GM10248 (cell line): ENCODE measurements at places on chromosomes 1 and 21.

- DNase-seq, result no peak
Observed at GRCh38 chr1:18481190-18481920, 625 bp downstream of the KLHDC7A start.

DNA sequence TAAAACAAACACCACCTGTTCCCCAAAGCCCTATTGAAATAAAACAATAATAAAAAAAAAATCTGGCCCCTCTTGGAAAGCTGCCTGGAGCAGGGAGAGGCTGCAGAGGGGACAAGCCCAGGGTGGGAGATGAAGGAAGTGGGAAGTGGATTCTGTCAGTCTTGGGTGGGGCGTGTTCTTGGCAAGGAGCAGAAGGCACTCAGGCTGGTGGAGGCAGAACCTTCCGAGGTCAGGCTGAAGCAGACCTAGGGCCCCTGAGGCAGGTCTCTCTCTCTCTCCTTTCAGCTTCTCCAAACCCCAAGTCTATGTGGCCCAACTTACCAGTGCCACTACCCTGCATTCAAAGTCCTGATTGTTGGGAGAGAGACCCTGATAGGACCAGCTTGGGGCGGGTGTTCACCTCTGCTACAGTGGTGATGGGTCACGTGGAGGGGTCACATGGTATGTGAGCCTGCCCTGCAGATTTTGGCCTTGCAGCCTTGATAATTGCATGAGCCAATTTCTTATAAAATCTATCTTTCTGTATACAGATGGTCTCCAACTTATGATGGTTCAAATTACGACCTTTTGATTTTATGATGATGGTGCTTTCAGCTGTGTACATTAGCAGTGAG, 145.4 kb upstream of the C1orf174 start:
- DNase-seq, result no peak

GRCh38 chr1:172764378-172764777, 105.5 kb downstream of the FASLG start:
- DNase-seq, result no peak

GRCh38 chr1:204319462-204319861, 40.3 kb downstream of the PLEKHA6 start:
- DNase-seq, result no peak

DNA sequence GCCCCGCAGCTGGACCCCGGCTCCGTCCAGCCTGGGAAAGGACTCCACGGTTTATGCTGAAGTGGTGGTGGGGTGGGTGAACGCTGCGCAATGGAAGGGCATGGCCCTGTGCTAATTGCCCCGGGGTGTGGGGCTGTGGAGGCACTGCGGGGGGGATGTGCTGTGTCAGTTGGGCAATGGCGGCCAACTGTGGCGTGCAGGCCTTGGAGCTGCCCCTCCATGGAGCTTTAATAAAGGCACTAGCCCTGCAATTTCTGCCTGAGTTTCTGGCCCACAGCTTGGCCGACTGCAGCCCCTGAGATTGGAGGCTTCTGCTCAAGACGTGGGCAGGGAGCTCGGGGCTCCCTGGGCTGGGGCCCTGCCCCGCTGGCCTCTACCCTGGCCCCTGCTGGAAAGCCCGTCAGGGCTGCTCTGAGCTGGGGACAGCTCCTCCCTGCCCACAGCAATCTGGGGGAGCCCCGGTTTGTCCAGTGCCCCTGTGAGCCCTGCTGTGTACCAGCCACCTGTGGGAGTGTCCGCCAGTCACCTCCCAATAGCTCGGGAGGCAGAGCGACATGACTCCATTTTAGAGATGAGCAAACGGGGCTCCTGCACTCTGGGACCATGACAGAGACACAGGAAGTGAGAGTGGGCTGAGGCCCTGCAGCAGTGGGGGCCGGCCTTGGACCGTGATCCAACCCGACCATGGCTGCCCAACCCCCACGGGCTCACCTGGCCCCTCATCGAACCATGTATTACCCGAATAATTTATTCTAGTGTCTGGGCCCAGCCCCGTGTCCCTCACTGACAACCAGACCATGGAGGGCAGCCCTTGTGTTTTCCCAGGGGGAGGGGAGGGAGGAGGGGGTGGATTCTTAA, 8.7 kb upstream of the TNFRSF14 start:
- DNase-seq, result peak; percentile 68

DNA sequence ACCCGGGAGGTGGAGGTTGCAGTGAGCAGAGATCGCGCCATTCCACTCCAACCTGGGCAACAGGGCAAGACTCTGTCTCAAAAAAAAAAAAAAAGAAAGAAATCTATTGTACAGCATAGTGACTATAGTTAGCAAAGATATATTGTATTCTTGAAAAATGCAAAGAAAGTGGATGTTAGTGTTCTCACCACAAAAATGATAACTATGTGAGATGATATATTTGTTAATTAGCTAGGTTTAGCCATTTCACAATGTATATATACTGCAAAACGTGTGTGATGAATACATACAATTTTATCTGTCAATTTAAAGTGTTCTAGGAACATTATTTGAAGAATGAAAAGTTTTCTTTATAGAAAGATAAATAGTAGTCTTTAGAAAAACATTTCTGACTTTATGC, 179.9 kb downstream of the AK5 start:
- no peak for DNase-seq

DNA sequence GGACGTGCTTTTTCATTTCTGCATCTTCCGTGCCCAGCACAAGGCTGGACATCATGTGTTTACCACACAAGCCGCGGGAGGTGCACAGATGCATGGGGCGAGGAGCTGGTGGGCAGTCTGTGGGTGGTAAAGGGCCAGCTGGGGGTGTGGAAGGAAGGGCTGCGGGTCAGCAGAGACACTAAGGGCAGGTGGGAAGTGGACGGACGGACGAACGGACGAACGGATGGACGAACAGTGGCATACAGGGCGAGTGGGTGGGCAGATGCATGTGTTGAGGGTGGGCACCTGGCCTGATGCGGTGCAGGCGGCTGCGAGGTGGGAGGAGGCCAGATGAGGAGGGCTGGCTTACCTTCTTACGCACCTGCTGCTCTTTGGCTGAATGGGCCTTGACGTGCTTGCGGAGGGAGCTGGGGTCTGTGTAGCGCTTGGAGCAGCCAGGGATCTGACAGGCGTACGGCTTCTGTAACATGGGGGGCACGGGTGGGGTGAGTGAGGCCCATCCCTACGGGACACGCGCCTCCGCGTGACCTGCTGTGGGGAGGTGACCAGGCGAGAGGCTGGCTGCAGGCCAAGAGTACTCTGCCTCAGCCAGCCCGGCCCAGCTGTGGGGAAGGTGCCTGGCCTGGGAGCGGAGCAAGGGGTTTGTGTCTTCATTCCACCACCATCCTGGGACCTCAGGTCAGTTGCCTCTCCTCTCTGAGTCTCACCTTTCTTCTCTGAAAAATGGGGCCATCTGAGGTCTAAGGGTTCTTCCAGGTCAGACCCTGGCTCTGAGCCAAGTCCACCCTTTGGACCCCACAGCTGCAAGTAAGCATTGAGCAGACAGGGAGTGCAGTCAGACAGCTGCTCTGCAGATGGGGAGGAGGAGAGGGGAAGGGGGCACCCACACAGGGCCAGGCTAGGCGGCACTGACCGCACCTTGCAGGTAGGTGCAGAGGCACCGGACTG, 65.5 kb downstream of the DMRTB1 start:
- DNase-seq, result no peak

DNA sequence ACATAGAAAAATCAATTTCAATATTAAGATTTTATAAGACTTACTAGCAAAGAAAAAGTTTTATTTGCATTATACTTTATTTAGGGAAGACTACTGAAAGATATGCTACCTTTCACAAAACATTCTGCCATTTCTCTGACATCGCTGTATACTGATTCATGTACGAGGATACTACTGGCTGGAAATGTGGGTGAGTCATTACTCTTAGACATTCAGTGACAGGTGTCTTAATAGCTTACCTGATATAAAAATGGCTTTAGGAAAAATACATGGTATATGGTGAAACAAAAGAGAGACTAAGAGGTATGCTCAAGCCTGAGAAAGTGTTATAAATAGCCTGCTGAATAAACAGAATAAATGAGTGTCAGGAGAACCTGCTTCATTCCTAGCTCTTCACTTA, 73.0 kb upstream of the EXO1 start:
- DNase-seq, result no peak

DNA sequence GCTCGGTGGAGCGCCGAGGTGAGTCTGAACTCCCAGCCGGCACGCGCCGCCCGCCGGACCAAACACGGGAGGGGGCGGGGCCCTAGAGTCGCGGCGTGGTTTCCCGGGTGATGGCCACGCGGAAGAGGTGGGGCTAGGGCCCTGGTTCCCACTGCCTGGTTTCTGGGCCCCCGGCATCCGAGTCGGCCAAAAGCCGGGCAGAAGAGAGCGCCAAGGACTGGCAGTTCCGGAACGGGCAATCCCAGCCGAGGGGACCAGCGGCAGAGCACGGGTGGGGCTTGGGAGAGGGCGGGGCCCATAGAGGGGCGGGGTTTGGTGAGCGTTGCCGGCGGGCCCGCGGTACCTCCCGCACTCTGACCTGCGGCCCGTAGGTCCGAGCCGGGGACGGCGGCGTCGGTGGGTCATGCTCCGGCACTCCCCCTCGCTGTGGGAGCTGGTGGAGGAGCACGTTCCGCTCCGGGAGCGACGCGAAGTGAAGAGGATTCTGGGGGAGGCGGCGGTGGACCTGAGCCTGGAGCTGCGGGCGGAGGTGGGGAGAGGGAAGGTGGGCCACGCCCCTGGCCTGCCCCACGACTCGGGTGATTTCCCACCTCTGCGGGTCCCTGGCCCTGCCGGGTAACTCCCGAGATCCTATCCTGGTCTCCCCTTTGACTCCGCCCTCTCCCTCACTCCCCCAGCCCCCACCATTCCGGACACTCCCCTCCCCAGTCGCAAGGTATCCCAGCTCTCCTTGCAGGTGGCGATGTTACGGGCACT, at the start of gene CCDC24:
Gene CCDC24 (plus strand): TSS at position 124 of the 756 bp plus-strand sequence. CDS start 280 bp downstream, at position 404.
- peak; percentile 90 for DNase-seq

DNA sequence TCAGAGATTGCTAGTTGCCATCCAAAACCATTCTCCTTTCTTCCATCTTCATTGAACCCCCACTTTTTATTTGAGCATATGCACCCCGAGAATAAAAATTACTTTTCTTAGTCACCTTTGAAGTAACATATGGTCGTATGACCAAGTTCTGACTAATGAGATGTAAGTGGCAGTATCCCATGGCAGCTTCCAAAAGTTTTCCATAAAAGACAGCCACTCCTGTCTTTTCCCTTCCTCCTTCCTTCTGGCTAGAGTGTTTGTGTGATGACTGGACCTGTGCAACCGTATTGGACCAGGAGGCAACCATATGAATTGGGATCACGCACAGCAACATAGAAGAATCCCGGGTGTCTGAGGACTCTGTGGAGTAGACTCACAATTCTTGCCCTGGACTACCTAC, 41.1 kb upstream of the CCSAP start:
- DNase-seq, result no peak

DNA sequence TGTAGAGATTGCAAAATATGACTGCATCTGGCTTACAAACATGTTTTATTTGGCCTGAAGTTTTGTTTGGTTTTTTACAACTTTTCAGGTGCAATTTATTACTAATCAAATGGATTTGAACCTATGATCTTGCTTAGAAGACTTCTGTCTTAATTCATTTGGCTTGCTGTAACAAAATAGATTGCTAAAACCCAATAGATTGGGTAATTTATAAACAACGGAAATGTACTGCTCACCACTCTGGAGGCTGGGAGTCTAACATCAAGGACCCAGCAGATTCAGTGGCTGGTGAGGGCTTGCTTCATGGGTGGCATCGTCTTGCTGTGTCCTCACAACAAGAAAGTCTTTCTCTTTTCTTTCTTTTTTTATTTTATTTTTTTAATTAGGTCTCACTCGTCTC, 72.9 kb downstream of the LBR start:
- no peak for DNase-seq

DNA sequence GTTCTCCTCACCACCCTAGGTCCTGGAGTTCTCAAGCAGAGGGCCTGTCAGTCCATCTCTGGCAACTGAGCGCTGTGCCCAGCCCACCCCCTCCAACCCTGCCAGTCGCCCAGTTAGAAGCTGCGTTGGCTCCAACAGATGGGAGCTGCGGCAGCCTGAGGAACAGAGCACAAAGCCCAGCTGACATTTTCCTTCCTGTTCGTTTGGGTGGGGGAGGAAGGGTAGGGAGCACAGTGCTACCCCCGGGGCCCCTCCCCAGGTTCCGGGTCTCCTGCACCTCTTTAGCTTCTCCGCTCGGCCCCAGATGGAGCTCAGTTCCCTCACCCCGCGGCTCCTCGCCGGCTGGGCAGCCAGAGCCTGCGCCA, 1.4 kb downstream of the LRRN2 start:
- no peak for DNase-seq

GRCh38 chr21:33128538-33128937, 58.6 kb downstream of the OLIG1 start:
- no peak for DNase-seq

DNA sequence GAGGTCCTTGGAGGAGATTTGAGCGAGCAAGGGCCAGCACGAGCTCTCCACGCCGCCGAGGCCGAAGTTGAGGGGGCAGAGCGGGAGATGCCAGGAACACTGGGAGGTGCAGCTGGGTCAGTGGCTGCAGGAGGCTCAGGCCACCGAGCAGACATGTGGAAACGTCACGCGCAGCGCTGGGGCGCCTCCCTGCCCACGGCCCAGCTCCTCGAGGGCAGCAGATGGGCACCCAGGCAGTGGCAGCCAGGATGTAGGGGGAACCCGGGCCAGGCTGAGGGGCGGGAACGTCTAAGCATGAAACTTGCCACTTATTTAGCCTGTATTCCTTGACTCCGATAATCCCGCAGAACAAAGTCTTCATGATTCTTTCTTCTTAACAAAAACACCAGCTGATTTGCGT, 114.1 kb downstream of the UCK2 start:
- DNase-seq, result no peak

GRCh38 chr1:8439015-8439702, 121.2 kb downstream of the SLC45A1 start:
- peak; percentile 75 for DNase-seq

DNA sequence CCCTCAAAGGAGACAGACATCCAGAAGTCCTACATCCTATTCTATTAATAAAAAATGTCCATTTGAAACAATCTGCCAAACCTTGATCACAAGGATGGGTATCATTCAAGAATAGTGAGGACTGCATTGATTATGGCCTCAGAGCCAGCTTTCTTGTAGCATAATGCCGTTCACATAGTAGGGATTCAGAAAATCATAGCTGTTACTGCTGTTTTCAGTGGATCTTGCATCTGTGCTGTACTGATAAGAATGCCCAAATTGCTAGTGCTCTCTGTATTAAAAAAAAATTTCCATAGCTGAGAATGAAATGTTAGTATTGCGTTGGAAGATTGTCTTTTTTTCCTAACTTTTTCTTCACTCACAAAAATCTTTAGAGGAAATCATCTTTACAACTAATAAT, 19.1 kb downstream of the BRDT start:
- no peak for DNase-seq

- DNase-seq, result no peak
Observed at GRCh38 chr1:73943270-73943669, 254.7 kb downstream of the LRRIQ3 start.

GRCh38 chr1:226634611-226635246, 86.2 kb downstream of the STUM start:
- DNase-seq, result no peak
